ENCODE measurements at places on chromosomes 11 and 22. TPM values are rescaled to one million over a fixed set of nuclear protein-coding genes. Genes with fewer than 3 reads are reported as not detected.

LMNTD2 gene
- total RNA-seq = 1.1 TPM

OR4A16 gene
- not detected for total RNA-seq

GGTLC3 gene
- not detected for total RNA-seq

MUC5B gene
- total RNA-seq = not detected

SMC1B gene
- total RNA-seq = not detected

H19 gene
- 20.0 TPM for total RNA-seq

- DNase-seq = no peak
Observed at GRCh38 chr11:128686021-128686741, 7.7 kb upstream of the FLI1 start.

- no peak for DNase-seq
Observed at GRCh38 chr11:85749287-85749834, 61.6 kb downstream of the SYTL2 start.

DNA sequence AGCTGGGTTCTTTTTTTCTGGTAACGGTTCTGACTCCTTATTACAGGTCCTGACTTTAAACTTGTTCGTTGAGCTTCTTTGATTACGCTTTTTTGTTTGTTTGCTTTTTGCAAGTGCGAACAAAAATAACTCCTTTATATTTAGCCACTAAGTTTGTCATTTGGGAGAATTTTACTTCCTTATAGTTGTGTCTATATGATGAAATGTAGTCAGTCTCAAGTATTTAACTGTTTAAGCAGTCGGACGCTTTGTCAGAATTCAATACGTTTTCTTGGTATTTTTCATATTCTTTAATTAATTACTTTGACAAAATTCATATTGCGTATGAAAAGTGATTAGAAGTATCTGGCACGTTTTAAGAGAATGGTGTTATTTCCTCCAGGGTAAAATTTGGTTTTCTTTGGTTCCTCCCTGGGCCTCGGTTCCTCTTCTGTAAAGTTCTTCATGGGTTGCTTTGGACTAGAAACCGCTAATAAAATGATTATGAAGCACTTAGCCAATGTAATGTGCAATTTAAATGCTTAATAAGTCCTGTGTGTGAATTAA is 1.3 kb downstream of the CBL start:
- DNase-seq = no peak

- no peak for DNase-seq
Observed at GRCh38 chr22:35010543-35010942, 55.4 kb upstream of the ISX start.

- no peak for DNase-seq
Observed at GRCh38 chr11:68774194-68774585, 22.9 kb upstream of the TESMIN start.

- DNase-seq = no peak
Observed at GRCh38 chr22:29695129-29695926, 24.5 kb upstream of the CABP7 start.

GRCh38 chr22:36424901-36425579 is 37.3 kb upstream of the MYH9 start:
- no peak for DNase-seq

DNA sequence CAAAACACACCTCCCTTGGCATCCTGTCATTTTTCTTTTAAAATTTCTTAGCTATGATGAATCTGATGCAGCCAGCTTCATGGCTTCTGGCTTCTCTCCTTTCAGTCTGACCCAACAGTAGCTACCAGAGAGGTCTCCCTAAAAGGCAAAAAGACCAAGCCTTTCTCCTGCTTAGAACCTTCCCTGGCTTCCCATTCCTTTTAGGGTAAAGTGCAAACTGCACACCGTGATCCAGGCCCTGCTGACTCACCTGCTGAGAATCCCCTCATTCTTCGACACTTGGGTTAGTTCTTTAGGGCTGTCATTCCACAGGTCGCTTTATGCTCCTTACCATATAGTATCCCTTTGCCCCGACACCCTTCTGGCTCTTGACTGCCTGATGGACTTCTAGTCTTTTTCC is 362.4 kb downstream of the MIAT start:
- no peak for DNase-seq

DNA sequence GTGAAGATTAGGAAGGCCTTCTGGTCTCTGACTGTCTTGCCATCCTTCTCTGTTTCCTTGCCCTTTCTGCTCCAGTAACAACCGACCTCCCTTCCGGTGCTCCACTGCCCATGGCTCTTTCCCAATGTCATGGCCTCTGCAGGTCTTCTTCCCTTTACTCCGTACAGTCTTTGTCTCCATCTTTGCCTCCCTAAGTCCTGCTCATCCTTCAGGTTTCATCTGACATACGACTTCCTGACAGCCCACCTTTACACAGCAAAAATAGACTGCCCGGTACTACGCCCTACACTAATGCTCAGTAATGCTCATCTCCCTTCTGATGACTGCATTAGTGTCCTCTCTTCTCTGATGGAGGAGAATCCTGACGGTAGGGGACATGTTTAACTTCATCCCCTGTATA is 63.9 kb downstream of the FBXO7 start:
- no peak for DNase-seq

- no peak for DNase-seq
Observed at GRCh38 chr11:19728436-19728835, 15.8 kb downstream of the NAV2 start.

DNA sequence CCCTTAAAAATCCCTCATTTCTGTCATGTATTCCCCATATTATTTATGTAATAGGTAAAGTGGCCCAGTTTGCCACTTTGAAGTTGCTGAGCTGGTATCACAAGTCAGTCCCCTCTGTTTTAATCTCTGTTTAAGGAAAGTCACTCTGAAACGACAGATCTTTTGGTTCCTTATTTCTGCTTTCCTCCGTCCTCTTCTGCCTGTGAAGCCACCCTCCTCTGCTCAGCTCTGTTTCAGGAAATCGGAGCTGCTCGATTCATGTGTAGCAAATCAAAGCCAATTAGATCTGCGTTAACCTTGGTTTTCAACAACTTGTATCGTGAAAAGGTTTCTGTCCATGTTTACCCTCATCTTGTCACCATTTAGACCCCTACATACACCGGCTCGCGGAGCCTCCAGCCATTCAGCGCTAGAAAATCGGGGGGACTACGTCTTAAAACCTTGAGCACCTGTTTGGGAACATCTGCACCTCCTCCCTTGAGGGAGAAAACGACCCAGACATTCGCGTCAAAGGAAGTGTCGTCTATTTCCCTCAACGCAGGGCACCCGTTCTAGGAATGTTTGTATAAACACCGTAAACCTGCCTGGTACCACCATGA is 576 bp upstream of the SC5D start:
- no peak for DNase-seq

GRCh38 chr22:40113696-40114095 is 64.0 kb upstream of the TNRC6B start:
- no peak for DNase-seq

GRCh38 chr22:44926124-44926475 is 83.7 kb downstream of the PHF21B start:
- no peak for DNase-seq

- no peak for DNase-seq
Observed at GRCh38 chr11:58628446-58628845, 6.0 kb downstream of the CNTF start.

GRCh38 chr11:119374632-119375336 is 6.7 kb downstream of the USP2 start:
- no peak for DNase-seq

DNA sequence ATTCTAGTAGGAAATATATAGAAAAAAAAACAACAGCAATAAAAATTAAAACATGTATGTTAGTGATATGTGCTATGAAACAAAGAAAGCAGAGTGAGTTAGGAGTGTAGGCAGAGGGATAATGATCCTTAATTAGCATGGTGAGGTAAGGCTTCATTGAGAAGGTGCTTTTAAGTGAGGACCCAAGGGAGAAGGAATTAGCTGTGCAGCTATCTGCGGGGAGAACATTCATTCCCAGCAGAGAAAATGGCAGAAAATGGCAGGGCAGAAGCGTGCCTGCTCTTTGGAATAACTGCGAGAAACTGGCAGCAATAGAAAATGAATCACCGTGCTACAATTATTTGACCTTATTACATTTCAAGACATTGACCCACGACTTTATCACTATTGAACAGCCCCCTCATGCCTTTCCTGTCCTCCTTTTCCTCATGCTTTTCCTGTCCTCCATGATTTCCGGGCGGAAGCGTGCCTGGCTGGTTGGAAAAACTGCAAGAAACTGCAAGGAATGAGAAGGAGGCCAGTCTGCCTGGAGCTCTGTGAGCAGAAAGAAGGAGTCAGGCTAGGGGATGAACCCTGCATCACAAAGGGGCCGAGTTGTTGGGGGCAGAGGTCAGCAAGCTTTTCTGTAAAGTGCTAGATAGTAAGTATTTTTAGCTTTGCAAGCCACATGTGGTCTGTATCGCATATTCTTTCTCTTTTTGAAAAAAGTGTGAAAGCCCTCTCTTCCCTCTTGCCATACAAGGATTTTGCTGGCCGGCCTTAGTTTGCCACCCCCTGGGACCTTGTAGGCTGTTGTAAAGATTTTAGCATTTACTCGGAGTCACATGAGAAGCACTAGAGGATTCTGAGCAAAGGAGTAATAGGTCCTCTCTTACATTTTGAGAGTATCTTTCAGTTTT is 37.1 kb upstream of the SWAP70 start:
- peak; percentile 83 for DNase-seq

DNA sequence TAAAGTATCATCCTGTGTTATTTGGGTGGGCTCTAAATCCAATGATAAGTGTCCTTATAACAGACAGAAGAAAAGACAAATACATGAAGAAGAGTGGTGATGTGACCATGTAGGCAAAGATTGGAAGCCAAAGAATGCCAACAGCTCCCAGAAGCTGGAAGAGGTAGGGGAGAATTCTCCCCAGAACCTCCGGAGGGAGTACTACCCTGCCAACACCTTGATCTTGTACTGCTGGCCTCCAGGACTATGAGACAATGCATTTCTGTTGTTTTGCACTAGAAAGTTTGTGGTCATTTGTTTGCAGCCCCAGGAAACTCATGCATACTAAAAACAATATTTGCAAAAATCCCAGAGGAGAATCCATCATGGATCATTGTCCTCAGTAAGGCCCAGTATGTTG is 115.0 kb upstream of the ARHGAP20 start:
- no peak for DNase-seq

DNA sequence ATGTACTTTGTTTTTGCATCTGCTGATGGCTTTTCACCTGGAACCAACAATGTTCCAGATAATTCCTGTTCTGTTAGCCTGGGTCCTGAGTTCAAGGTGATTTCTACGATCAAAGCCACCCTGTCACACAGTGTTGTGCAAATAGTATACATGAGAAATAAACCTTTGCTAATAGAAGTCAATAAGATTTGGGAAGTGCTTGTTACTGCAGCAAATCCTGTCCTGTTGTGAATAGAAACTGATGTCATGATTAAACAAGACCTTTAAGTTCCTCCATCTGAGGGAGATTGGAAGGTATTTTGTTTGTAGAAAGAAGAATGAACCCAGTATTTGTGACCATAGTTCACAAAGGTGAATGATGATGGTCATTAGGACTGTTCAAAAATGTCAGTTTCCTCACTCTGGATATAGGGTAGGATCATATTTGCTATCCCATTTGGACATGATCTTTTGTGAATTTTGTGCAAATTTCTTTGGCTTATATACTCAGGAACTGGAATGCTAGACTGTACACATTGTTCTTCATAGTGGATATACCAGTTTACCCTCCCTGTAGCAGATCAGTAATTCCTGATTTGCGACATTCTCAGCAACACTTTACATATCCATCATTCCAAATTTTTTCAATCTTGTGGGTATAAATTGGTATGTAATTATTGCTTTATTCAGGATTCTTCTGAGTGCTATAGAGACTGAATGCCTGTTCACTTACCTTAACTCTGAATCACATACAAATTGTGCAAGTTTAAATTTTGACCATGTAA is 428.5 kb downstream of the METTL15 start:
- DNase-seq = no peak

- DNase-seq = no peak
Observed at GRCh38 chr11:62921201-62921572, at the start of gene CHRM1. CHRM1 (minus strand) TSS chr11:62921363; CDS start chr11:62911100, 10,263 bp downstream.

- DNase-seq = peak; percentile 64
Observed at GRCh38 chr11:2377511-2378443, 667 bp downstream of the CD81 start.

DNA sequence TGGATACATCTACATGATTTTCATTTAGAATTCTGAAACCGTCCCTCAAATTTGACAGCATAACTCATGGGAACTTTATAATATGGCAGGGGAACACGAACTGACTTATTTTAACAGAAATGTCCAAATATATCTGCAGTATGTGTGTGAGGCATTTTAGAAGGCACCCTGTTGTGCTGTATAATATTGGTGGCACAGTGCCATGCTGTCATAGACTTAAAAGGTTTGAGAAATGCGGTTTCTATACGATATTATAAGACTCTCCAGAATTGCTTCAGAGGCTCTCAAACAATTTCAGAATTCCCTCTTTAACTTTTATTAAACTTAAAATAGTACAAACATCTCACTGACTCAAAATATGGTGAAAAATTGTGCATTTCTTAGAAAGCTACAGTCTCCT is 181.6 kb downstream of the MSANTD4 start:
- DNase-seq = no peak

DNA sequence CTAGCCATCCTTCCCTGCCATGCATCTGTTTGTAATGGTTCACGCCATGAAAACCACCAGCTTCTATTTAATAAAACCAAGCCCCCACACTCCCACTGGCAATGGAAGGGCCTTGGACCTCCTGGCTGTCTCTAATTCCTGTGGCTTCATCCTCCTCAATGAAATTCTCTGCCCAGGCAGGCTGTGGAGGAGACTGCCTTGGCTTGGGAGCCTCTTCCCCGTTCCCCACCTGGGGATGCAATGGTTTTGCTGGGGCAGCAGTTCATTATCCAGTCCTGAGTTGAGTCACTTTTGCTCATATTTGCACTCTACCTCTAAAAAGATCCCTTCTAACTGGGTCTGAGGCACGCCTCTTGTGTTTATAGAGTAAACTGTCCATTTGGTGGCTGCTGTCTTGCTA is 515.8 kb downstream of the NTM start:
- DNase-seq = no peak

GRCh38 chr11:48107188-48107704 is 109.4 kb upstream of the OR4B1 start:
- no peak for DNase-seq

- no peak for DNase-seq
Observed at GRCh38 chr22:38338772-38339379, 21.6 kb upstream of the CSNK1E start.

Data from lung microvascular endothelial cell (primary cell).